ENCODE measurements at places on chromosomes 12 and 14.

GRCh38 chr14:34665785-34666435, 36.0 kb upstream of the SNX6 start:
- DNase-seq: peak; percentile 17

DNA sequence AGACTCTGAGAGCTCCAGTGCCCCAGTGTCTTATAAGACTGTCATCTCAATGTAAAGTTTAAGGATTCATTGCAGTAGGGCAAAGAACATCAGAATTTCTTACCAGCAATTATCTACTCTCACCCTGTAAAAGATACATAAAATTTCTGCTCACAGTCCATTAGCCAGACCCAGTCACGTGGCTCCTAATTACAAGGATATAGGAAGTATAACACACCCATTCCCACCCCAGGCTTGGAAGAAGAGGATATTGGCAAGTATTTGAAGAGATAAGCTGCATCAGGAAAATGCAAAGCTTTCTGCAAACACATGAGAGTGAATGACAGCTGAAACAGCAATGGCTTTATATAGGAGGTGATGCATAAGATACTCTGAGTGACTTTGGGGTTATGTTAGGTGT, 14.3 kb downstream of the SYT1 start:
- DNase-seq: no peak

DNA sequence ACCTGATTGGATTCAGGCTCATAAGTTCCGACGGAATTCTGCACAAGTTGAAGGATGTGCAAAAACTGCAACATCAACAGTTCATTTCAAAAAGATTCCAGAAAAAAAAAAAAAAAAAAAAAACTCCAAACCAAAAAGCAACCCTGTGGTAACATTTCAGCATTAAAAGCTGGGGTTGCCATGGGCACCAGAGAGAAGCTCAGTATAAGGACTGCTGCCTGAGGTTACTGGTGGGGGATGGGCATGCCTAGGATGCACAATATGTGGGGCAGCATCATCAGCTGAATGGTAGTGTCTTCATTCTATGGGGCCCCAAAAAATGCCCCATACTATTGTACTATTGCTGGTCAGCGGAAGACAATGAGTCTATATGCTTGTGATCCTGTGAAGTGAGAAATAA, 44.7 kb downstream of the MBIP start:
- no peak for DNase-seq

DNA sequence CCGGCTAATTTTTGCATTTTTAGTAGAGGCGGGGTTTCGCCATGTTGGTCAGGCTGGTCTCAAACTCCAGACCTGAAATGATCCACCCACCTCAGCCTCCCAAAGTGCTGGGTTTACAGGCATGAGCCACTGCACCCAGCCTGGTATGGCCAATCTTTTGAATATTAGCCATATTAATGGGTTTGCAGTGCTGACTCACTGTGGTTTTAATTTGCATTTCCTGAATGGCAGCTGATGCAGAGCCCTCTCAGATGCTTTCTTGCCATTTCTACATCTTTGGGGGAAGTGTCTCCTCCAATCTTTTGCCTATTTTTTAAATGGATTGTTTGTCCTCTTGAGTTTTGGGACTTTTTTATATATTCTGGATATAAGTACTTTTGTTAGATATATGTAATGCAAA, 55.5 kb upstream of the NPAS3 start:
- DNase-seq: no peak

GRCh38 chr12:29771165-29771564, 12.6 kb downstream of the TMTC1 start:
- no peak for DNase-seq

DNA sequence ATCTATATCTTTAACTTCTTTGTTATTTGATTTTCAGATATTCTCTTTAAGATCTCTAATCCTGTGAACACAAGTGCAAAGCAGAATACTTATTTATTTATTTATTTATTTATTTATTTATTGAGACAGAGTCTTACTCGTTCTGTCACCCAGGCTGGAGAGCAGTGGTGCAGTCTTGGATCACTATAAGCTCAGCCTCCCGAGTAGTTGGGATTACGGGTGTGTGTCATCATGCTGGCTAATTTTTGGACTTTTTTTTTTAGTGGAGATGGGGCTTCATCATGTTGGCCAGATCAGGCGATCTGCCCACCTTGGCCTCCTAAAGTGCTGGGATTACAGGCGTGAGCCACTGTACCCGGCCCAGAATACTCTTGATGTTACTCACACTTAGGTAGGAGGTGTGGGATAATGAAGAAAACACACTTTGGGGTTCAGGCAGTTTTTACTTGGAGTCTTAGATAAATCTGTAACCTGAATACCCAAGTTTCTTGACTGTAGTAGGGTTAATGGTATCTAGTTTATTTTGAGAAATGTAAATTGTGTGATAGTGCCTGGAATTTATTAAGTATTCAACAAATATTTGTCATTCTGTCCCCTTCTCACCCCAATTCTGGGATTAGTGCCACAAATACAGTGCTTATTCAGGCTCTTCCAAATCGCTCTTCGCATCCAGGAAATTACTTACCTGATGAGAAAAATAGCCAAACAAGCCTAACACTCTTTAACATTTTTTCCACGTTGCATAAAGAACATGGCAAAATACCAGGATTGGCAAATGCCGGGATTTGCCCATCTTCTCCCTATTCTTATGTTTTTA, 33.0 kb downstream of the METAP2 start:
- no peak for DNase-seq

DNA sequence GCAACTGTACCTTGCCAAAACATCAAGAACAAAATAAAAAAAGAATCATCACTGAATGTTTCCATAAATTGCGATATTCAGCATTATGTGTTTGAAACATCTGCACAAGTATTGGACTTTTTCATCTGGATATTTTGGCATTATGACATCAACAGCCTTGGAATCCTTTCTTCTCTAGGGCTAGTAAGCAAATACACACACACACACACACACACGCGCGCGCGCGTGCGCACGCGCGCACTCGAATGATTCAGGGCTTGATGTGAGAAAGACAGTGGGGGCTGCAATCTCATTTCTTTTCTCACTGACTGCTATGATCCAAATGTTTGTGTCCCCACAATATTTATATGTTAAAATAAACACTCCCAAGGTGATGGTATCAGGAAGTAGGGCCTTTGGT, 90.0 kb upstream of the SLC38A4 start:
- DNase-seq: no peak

DNA sequence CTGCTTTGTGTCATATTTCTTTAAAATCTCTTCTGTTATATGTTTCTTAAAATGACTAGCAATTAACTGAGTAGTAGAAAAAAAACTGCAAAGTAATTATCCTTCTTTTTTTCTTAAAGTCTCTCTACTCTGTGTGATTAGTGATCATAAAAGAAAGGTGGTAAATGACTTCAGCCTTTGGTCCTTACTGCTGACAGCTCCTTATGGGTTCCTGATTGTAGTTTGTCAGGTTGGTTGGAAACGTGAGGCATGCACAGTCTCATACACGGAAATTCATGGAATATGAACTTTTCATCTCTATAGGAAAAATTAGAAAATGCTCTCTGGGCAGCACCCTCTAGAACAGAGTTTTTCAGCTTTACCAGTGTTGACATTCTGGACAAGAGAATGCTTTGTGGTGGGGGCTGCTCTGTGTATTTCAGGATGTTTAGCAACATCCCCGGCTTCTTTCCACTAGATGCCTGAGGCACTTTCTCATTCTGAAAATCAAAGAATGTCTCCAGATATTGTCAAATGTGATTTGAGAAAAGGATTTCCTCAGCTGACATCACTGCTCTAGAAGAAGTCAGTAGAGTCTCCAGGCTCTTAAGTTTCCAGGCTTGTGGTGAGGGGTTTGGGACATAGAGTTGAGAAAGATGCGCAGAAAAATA, 121.0 kb downstream of the PIK3C2G start:
- no peak for DNase-seq

DNA sequence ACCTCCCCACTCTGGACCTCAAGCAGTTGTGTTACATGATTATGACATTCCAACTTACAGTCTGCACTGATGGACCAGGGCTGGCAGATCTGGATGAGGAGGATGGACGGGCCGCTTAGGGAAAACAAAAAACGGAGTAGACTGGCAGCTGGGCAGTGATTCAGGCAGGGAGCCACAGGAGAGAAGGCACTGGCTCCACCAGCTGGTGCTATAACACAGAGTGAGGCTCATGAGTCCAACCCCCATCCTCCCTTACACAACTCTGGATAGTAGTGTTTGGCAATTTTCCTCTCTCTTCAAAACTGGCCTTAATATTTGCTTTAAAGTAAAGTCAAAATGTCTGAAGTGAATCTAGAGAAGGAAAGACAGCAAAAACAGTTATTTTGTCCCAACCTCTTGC, 9.7 kb upstream of the RIC8B start:
- no peak for DNase-seq

DNA sequence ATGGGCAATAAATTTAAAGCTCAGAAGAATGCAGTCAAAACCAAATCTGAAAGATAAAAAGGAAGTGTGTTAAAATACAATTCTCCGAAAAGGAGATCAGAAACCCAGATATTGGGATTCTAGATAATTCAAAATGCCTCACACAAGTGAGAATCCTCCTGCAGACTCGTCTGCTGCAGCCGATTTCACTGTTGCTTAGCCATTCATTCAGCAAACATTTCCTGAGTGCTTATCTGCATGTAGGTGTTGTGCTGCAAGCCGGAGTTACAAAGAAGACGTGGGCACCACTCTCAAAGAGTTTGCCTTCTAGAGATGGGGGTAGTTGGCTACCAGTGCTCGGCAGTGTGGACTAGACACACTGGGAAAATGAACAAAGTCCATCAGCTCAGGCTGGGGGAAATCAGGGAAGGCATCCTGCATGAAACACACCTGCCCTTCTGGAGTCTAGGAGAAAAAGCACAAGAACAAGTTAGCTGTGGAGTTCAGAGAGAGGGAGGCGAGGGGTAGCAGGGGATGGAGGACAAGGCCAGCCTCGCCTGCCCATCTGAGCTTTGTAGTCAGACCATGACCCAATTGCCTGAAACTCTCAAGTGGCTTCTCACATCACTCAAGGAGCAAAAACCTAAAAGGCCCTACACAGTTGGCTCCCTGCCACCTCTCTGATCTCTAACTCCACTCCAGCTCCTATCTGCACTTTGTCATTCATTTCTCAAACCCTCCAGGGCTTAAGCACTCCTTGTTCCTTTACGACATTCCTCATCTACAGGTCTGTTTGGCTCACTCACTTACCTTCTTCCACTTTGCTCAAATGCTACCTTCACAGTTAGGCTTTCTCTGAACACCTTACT, 310.0 kb upstream of the DDHD1 start:
- DNase-seq: no peak

- no peak for DNase-seq
These were observed 12.4 kb downstream of the HDAC7 start for GRCh38 chr12:47807338-47807737.

GRCh38 chr12:104657726-104658484, 201.2 kb downstream of the CHST11 start:
- no peak for DNase-seq

- no peak for DNase-seq
These were observed 6.0 kb downstream of the PLEKHH1 start for GRCh38 chr14:67539116-67539515.

GRCh38 chr12:66736931-66737330, 58.1 kb upstream of the GRIP1 start:
- DNase-seq: no peak

DNA sequence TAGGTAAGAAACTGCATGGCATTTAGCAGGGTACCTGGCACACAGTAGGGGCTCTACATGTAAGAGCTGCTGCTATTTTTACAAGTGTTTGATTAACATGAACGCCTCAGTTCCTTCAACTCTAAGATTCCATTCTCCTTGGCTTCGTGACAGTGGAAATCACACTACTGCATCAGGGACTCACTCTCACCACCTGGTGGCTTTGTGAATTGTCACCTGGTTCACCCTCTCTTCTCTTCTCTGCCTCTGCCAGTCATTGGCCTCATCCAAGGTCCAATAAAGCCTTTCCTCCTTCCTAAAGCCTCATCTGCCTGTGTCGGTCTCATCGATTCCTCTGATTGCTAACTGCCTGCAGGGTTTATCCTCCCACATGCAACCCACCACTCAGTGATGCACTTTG, 476.4 kb downstream of the VRK1 start:
- DNase-seq: no peak

DNA sequence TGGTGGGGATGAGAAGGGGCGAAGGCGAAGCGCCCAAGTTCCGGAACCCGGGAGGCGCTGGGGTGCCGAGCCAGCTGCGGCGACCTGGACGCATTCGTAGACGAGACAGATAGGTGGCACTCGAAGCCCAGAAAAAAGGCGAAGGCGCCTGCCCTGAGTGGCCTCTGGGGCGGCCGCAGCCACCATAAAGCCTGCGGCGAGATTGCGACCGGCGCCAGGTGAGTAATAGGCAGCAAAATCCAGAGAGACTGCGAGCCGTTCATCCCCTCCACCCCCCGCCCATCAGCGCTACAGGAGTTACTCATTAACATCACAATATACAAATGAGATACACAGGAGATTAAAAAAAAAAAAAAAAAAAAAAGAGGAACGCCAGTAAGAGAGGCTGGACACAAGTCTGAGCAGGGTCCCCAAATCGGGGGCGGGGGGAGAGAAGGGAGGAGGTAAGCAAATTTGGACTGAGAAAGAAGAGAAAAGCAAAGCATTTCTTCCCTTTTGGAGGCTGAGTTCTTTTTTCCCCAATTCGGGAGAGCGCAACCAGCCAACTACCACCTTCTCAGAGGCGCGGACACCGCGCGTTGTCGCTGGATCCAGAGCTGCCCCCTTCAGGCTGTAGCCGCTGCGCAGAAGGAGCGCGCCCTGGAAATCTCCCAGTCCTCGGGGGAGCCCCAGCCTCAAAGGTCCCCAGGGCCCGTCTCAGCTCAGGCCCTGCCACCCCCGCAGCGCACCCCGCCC, 15.7 kb downstream of the TBX3 start:
- DNase-seq: peak; percentile 90

GRCh38 chr12:80756875-80757274, 40.2 kb downstream of the MYF5 start:
- DNase-seq: no peak

DNA sequence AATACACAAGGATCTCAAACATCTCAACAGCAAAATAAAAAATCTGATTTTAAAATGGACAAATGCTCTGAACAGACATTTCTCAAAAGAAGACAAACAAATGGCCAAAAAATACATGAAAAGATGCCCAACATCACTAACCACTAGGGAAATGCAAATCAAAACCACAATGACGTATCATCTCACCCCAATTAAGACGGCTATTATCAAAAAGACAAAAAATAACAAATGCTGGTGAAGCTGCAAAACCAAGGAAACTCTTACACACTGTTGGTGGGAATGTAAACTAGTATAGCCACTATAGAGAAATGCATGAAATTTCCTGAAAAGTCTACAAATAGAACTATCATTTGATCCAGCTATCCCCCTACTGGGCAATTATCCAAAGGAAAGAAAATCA, 145.0 kb downstream of the BTG1 start:
- no peak for DNase-seq

DNA sequence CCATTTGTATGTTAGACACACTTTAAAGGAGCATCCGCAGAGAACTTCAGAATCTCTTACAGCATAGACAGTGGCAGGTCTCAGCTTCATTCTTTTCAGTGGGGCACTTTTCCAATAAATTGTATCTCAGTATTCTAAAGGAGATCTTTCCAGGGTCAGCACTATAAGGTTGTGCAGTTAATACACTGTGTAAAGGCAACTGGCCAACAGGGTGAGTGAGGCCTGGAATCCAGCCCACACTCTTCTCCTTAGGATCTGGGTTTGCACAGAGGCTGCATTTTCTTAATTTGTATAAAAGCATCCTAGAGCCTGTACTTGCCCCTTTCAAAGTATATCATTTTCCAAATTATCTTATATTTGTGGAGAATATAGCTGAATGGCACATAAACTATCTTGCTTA, 94.2 kb downstream of the MYF5 start:
- no peak for DNase-seq

Measured in transverse colon (tissue), 4 donors.